ENCODE measurements at places on chromosomes 2 and 18.

DNA sequence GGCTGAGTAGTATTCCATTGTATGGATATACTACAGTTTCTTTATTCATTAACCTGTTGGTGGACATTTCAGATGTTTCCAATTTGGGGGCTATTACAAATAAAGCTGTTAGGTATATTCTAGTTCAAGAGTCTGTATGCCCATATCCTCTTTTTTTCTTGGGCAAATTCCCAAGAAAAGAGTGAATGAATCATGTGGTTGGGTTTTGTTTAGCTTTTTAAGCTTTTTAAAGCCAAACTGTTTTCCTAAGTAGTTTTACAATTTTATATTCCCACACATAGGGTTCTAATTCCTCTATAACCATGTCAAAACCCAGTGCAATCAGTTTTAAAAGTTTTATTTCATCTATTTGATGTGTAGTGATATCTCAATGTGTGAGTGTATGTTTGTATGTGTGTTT lies 44.9 kb upstream of the BAZ2B start:
- DNase-seq: no peak

GRCh38 chr2:73238976-73239375 lies 4.9 kb downstream of the CCT7 start:
- DNase-seq: no peak

- no peak for DNase-seq
Measured at GRCh38 chr2:112073875-112074274, 18.8 kb downstream of the TMEM87B start.

- DNase-seq: no peak
Measured at GRCh38 chr2:240791821-240792628, 28.0 kb downstream of the KIF1A start.

GRCh38 chr2:160756481-160756880 lies 262.9 kb upstream of the RBMS1 start:
- DNase-seq: no peak

DNA sequence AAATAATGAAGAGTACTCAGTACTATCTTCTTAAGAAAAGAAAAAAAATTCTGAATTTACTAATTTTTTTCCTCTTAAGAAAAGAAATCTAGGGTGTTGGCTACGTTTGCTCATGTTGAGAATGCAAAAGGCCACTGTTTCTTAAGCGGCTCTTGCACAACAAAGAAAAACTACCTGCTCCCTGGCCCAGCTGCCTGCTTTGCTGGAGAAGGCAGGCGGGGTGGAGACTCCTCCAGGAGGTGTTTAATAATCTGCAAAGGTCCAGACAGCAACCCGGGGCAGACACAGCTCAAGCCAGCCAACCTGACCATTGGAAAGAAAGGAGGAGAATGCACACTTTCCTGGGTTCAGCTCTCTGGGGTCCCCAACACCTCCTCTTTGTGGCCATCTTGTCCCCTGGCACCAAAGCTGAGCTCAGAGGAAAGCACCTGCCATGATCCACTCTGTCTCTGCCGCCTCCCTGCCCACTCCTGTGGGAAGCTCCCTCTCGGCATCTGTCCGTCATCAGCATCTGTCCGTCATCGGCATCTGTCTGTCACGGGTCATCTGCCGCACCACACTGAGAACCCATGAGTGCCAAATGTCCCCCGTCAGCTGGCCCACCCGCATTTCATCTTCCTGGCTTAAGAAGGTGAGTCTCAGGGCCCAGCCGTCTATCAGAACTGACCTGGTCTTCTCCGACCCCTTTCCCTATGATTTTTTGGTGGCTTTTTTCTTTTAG lies 11.9 kb downstream of the ZNF516 start:
- DNase-seq: no peak

GRCh38 chr18:57081899-57082298 lies 65.0 kb upstream of the BOD1L2 start:
- DNase-seq: no peak

DNA sequence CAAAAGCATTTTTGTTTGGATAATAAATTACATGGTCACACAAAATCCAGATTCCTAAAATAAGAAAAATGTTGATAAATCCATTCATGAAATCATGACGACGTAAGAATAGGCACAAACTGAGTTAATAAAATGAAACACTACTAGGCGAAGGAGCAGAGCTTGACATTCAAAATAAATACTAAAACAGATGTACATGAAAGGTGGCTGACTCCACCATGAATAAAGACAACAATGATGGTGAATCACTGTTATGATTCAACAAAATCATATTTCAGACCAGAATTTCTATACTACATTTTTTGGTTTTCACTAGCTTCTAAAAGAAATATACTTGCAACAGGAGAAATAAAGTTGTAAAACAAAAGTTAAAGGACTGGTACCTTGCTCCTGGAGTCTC lies 122.0 kb upstream of the RNU4ATAC start:
- no peak for DNase-seq
